Activated T-cell treated with anti-CD3 and anti-CD28 coated beads, Interleukin-2, amount 50 U/mL, for 72 hours (primary cell): ENCODE measurements at places on chromosomes 1 and 21. TPM values are rescaled to one million over a fixed set of nuclear protein-coding genes. Genes with fewer than 3 reads are reported as not detected.

GRCh38 chr1:12141163-12141850, 25.5 kb upstream of the TNFRSF1B start:
- no peak for DNase-seq

DNA sequence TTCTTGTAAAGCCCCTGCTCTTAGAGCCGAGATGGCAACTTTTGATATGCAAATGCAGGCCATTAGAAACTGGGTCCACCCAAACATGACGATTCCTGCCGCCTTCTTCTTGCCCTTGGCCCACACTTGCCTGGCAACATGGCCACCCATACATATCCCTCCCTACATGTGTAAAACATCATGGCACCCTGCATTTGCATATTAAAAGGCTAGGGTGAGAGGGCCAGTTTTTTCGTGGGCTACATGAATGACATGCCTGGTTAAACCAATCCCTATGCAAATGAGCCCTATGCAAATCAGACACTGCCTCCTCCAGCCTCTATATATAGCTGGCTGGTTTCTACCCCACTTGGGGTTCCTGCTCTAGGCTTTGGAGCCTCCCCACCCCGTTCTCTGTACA, 18.8 kb downstream of the PLA2G2A start:
- no peak for DNase-seq

- DNase-seq = peak; percentile 29
These were observed 55.3 kb upstream of the BOLA1 start for GRCh38 chr1:149844101-149844500.

- DNase-seq = peak; percentile 27
These were observed 1.1 kb upstream of the TMEM167B start for GRCh38 chr1:109089242-109090015.

DNA sequence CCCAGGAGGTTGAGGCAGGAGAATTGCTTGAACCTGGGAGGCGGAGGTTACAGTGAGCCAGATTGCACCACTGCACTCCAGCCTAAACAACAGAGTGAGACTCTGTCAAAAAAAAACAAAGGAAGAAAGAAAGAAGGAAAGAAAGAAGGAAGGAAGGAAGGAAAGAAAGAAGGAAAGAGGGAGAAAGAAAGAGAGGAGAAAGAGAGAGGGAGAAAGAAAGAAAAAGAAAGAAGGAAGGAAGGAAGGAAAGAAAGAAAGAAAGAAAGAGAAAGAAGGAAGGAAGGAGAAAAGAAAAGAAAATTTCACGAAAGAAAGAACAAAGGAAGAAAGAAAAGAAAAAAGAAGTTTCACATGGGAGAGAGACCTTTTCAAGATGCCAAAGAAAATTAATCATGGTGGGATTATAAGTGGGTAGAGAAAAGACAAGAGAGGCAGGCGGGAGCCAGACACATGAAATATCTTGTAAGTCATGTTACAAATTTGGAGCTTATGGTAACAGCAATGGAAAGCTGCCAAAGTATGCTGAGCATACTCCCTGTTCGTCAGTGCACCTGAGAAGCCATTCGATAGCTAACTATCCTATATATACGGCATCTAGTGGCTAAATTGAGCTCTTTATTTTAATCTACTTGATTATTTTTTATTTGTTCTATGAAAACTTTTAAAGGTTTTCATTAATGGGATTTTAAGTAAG, 41.3 kb upstream of the TNFSF4 start:
- no peak for DNase-seq

- DNase-seq = no peak
These were observed 5.8 kb downstream of the CDC42BPA start for GRCh38 chr1:227312361-227313025.

The REN gene
- not detected for total RNA-seq

The WDR64 gene
- 0.12 TPM for total RNA-seq
